Fibroblast of skin of abdomen (primary cell): ENCODE measurements at places on chromosomes 1 and 21.

- DNase-seq = no peak
Measured at GRCh38 chr21:42878678-42878992, 704 bp downstream of the WDR4 start.

GRCh38 chr1:227739636-227740035, 4.4 kb downstream of the SNAP47 start:
- DNase-seq = no peak

DNA sequence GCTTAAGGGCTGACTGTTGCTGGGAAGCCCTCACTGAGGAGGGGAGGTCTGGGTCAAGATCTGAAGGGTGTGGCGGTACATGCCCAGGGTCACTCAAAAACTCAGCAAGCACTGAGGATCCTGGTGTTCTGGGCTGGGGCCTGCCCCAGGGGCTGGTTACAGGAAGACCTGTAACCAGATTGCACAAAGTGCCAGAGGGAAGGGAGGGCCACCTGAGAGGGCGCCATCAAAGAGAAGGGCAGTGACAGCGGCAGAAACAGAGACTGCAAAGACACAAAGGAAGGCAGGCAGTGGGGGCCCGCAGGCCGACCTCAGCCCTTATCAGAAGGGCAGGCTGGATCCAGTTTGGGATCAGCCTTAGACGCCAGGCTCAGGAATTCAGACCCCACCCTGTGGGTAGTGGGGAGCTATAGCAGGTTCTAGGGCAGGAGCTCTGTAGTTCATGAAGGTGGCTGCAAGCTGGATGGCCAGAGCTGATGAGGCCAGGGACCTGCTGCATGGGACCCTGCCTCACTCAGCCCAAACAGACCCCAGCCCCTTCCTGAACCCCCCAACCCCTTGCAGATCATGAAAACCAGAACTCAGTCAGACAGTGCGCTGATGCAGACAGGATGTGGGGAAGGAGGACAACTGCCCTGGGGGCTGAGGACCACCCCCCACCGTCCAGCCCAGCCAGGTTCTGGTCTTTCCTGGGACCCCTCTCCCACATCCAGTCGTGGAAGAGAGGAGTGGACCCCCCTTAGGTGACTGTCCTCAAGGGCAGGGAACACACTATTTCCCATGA, 3.9 kb downstream of the SH2D5 start:
- no peak for DNase-seq

GRCh38 chr21:32595431-32595830, 10.1 kb upstream of the TCP10L start:
- no peak for DNase-seq

GRCh38 chr1:171715813-171716251, 26.0 kb downstream of the VAMP4 start:
- peak; percentile 13 for DNase-seq

DNA sequence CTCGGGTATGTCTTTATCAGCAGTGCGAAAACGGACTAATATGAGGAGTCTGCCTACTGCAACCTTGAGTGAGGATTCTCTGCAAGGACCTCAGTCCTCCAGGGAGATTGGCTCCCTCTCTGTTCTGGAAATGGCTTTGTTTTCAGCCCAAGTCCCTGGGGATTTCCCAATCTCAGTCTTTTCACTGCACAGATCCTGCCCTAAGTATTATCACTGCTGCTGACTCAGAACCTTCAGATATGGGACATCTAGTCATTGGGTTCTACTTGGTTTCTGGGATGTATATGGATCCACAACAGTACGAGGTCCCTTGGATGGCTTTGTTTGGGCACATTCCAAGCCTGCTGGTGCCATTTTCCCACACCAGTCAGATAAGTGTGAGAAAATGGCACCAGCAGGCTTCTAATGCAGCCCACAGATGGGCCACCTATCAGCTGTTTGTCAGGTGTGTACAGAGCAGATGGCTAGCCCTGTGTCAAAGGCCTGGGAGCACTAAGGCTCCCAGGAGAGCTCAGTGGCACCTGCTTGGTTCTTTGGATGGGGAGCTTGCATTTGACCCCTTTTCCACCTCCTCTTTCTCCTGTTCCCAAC, 27.4 kb downstream of the ELF3 start:
- DNase-seq = no peak

DNA sequence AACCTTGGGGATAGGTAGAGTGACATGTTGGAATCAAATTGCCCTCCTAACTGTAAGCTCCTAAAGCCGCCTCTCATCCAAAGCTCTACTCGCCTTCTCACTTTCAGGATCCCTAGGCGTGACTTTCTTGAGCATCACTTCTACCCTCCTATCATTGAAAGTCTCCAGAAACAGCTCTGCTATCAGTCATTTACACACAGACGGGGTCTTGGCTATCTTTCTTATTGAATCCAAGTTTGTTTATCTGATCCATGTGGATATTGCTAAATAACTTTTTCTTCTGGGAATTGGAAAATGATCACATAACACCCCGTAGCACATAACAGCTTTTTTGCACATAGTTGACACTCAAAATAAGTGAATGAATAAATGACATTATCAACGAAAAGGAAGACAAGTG, 216.4 kb upstream of the KIAA0040 start:
- no peak for DNase-seq

DNA sequence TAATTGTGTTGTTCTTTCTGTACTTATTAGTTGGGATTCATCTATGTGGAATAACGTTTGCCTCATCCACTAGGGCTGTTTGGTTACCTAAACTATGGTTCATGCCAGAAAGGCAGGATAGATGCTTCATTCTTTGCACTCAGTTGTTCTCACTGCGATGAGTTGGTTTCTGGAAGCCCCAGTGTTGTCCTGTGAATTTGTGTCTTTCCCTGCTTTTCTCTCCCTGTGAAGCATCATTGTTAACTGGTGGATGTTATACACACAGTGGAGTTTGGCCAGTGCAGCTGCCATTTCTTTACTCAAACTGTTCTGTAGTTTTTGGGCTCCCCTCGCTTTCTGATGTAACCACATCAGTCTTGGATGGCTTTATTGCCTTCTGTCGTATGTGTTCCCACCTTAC, 143.6 kb upstream of the COL6A1 start:
- DNase-seq = no peak

GRCh38 chr21:45977396-45977795, 4.2 kb upstream of the COL6A1 start:
- peak; percentile 72 for DNase-seq

GRCh38 chr21:21624674-21625073, 626.5 kb downstream of the NCAM2 start:
- DNase-seq = peak; percentile 83

GRCh38 chr1:83901547-83902155, 97.3 kb downstream of the TTLL7 start:
- peak; percentile 83 for DNase-seq

- DNase-seq = no peak
Measured at GRCh38 chr1:243943671-243944428, 93.8 kb upstream of the AKT3 start.

GRCh38 chr1:161691846-161692245, 15.2 kb upstream of the FCRLA start:
- DNase-seq = no peak

GRCh38 chr1:118984722-118985639, 3.2 kb downstream of the TBX15 start:
- DNase-seq = peak; percentile 37

DNA sequence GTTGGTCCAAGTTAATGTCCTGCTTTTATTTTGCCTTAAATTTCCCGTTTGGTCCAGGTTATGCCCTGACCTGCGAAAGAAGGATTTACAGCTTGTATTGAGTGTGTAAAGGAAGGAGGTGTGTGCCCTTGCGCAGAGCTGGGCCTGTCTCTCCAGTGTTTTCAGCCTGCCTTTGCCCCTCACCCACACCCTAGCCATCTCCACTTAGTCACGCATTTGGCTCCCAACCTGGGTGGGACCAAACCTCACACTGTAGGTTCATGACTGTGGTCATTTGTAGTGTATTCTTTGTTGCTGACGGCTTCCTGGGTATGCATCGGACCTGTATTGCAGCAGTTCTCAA, 572 bp upstream of the SRSF10 start:
- DNase-seq = peak; percentile 64

- DNase-seq = no peak
Measured at GRCh38 chr1:89287181-89288050, 14.8 kb upstream of the GBP5 start.

DNA sequence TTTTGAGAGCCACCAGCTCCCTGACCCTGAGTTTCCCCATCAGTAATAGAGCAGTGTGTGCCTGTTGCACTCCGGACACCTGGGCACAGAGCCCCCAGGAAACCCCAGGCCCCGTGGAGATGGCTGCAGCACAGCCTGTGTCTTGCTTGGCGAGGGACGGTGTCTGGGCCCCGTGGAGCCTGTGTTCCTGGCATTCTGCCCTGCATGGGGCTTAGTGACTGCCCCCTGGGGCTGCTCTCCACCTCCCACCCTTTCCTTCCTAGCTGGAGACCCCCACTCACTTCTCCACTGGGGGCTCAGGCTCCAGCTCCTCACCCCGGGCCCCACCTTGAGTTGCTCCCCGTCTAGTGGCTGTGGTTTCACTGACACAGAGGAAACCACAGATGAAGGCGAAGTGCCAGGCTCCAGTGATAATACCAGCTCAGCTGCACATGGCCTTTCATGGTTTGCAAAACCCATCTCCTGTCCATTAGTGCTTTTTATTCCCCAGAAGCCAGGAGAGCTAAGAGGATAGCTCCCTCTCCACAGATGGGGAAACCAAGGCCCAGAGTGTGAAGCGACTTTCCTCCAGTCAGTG, 39.4 kb downstream of the DMRTB1 start:
- DNase-seq = peak; percentile 51

GRCh38 chr1:155158991-155159390, 14.1 kb downstream of the KRTCAP2 start:
- DNase-seq = no peak

DNA sequence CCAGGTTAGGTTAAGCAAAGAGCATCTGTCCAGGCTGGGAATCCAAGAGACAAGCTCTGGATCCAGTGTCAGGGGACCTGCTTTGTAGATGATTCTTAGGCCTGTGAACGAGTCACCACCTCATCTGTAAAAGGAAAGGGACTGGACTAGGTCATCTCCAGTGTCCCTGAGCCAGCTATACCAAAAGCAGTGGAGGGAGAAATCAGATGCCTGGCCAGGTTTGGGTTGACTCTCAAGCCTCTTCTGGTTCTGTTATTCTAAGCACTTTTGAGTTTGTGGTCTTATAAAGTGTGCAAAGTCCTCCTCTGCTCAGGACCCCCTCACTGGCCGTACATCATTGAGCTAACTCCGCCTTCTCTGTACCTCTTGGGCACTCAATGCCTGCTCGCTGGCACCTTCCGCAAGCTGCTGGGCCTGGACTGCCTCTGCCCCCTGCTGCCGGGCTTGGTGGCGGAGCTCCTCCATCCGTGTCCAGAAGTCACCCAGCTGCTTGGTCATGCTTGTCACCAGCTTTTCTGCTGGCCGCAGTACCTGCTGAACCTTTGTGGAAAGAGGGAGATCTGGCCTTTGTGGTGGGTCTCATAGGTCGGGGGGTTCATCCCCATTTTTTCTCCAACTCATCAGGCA, 33.6 kb downstream of the CAMK1G start:
- DNase-seq = no peak

DNA sequence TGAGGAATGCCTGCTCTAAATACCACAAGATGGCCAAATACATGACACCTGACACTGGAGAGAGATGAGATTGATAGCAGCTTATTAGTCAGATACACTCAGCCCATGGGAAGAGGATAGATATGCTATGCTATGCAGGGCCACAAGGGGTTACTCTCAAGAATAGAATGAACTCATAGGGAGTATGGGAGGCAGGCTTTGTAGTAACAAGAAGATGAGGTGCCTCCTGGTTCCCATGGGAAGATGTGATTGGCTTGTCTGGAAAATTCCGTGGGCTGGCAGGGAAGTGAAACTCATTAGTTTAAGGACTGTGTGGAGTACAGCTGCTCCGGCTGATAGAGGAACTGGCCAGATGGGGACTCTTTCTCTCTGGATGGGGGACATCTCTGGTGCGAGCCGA, 16.5 kb downstream of the CCDC30 start:
- DNase-seq = no peak

DNA sequence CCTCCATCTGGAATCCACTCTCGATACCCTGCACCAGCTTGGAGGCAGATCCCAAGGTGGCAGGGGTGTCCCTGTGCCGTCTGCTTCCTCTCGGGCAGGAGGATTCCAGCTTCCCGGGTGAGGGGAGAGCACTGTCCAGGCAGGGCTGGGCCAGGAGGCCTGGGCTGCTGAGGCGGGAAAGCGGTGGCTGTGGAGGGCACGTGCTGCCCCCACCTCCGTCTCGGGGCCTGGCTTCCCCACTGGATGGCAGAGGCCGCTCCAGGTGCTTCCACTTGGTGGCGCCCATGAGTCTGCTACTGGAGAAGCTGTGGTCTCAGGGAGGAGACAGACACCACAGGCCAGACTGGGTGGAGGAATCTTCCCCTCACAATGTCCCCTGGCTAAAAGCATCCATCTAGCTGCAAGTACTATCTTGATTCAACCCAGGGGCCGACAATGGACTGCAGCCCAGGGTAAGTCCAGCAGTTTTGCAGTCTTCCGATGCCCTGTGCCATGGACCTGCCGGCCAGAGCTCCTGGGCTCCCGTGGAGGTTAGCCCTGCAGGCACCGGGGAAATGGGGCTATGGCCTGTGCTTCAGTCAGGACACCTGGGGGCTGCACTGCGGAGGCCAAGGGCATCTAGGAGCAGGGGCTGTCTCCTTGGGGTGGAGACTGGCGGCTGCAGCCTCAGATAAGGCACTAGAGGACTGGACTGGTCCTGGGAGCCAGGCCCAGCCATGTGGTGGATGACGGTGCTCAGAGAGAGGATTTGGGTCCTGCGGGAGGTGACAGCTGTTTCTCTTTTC, 41.3 kb upstream of the EIF4G3 start:
- DNase-seq = no peak

- DNase-seq = no peak
Measured at GRCh38 chr1:236751935-236752334, 43.2 kb upstream of the MTR start.

DNA sequence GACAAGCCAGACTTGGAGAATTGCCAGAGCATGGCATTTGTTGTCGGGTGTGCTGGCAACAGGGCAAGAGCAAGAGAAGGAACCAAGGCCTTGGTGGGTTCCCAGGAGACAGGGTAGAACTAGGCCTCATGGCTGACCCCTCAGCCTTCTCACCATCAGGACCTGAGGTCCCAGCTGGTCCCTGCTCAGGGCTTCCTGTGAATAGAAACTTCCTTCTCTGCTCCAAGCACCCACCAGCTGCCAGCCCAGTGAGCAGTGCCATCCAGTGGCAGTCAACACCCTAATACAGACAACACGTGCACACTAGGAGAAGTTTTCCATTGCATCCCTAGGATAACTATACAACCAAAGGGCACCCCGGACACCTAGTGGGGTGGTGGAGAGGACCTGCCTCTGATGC, 22.8 kb downstream of the S100A6 start:
- no peak for DNase-seq

GRCh38 chr1:91334856-91335255, 69.8 kb downstream of the HFM1 start:
- DNase-seq = peak; percentile 4

DNA sequence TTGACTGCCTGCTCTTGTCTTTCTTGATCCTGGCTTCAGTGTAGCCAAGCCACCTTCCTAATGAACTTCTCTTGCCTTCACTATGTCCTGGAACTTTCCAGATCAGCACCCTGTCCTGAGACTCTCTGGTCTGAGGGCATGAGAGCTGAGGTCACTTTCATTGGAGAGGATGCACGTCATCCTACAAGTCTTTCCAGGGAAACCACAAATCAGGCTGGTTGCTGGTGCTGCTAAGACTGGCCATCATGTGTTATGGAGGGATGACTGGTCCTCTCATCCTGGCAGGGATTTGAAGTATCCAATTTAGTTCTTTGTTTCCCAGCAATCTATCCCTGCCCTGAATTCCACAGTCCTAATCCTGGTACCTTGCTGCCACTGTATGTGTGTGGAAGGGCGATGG, 228.6 kb downstream of the GPATCH2 start:
- DNase-seq = no peak
